ENCODE measurements at places on chromosomes 6 and 20.

DNA sequence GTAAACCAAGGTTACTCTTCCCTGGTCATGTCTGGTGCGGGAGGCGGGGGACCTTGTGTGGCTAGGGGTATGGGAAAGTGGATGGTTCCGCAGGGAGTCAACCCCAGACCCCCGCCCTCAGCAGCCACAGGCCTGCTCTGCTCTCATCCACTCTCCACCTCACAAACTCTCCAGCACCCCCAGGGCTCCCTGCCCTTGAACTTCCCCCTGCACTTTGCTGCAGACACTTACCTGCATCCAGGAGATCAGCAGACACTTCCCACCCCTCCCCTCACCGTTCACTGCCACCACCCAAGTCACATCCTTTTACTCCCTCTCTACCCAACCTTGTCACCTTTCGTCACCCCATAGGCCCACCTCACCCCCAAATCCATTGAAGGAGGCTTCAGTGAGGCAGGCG lies 3.9 kb upstream of the RAET1L start:
- no peak for DNase-seq

GRCh38 chr20:23584434-23585199 lies 16.3 kb upstream of the CST9L start:
- no peak for DNase-seq

DNA sequence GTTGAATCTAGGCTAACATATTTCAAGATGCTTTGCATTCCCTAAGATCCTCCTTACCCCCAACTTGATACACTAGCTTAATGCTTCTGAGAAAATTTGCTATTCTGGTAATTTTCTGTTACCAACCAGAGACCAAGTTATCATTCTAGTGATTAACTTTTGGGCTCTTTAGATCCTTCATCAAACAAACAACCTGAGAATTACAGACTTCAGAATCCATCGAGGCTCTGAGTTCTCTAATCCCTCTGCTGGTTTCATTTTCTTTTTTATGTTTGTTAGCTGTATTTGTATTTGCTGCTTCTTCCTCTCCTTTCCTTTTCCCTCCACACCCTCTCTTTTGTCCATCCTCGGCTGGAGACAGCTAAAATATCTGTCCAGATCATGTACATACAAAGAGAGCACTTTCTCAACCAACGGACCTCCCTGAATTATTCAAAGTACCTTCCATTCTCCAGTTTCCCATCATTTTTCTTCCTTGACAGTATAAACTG lies 98.7 kb upstream of the RIPOR2 start:
- DNase-seq, result peak; percentile 13

DNA sequence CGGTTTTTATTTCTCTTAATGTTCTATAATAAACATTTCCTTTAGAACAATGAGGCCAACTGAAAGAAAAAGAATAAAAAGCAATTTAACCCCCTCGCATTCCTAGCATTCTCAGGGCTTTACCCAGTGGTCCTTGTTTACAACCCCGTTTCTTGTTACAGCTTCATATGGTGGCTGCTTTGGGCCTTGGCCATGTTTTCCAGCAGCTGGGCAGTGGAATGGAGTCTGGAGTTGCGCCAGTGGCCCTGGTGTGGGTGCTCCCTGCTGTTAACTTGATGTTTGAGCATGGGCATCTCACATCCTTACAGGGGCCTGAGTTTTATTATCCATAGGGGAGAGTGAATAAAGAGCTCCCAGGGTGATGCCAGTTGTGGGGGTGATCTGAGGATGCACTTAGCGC lies 18.8 kb downstream of the EFCAB8 start:
- DNase-seq, result no peak

DNA sequence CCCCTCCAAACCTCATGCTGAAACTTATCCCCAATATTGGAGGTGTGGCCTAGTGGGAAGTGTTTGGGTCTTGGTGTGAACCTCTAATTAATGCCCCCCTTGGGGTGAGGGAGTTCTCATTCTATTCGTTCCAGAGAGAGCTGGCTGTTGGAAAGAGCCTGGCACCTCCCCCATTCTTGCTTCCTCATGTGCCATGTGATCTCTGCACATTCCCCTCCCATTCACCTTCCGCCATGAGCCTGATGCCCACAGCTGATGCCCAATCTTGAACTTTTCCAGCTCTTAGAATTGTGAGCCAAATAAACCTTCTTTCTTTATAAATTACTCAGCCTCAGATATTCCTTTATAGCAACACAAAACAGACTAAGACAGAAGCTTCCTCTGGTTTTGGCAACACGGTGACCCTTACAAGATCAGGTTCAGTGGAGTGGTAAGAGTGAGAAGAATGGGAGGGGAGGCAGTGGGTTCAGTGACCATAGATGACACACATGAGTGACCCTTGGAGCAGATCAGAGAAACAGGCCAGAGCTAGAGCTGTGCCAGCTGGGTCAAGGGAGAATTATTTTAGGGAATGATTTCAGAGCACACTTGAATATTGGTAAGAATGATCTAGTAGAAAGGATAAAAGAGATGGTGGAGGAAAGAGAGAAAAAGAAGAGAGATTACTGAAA lies 176.4 kb downstream of the LY86 start:
- DNase-seq, result no peak

- DNase-seq, result no peak
Observed at GRCh38 chr6:131216246-131216645, 81.0 kb downstream of the AKAP7 start.

DNA sequence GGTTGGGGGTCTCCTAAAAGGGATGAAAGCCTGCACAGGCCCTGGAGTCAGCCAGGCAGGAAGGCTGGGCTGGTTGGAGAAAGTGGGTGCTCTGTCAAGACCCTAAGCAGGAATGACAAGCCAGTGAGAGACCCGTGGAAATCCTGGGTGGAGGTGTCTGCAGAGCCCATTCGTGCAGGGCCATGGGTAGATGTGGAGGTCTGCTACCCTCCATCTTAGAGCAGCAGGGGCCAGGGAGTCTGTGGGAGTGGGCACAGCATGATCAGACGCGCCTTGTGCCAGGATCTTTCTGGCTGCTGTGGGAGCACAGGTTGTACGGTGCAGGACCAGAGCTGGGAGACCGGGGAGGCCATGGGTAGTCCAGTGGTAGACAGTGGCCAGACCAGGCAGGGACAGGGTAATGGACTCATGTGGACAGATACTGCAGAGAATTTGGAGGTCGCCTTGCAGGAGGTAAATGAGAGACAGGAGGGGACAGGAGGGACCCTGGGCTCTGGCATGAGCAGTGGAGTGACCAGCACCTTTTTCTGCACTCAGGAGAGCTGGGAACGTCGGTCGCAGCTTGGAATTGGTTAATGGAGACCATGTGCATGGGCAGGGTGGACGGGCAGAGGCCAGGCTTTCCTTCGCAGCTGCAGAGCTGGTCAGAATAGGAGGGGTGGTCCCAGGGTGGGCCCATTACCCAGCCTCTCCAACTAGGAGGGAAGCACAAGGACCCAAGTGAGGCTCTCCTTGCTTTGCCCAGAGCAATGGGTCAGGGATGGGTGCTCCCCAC lies 203.5 kb upstream of the PMEPA1 start:
- DNase-seq, result no peak

GRCh38 chr20:58173930-58174707 lies 54.3 kb downstream of the ANKRD60 start:
- DNase-seq, result no peak

DNA sequence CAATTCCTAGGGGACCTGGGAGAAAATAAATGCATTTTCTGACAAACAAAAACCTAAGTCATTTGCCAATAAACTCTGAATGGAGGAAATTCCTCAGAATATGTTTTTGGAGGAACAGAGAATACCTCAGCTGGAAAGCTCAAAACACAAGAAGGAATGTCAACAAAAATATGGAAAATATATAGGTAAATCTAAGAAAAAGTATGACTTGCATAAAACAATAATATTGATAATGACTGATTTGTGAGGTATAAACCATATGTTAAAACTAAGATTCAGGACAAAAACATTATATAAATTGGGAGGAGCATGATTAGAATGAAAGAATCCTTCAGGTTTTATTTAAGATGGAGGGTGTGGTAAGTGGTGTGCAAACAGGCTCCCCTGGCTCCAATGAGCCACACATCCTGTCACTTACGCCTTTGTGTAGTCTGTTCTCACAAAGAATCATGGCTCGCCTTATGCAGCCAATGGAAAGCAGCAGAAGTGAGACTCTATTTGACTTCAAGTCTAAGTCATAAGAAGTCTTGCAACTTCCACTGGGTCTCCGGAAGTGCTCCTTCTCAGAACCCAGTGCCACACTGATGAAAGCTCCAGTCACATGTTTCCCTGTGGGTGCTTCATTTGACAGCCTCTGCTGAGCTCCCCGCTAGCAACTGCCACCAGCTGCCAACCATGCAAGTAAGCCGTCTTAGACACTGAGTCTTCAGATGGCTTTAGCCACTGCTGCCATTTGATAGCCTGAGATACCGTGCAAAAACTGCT lies 8.1 kb downstream of the CFAP61 start:
- DNase-seq, result peak; percentile 35

- no peak for DNase-seq
Observed at GRCh38 chr6:131917763-131918649, 33.2 kb downstream of the CCN2 start.

- peak; percentile 88 for DNase-seq
Observed at GRCh38 chr6:85470023-85470410, 20.1 kb downstream of the NT5E start.

DNA sequence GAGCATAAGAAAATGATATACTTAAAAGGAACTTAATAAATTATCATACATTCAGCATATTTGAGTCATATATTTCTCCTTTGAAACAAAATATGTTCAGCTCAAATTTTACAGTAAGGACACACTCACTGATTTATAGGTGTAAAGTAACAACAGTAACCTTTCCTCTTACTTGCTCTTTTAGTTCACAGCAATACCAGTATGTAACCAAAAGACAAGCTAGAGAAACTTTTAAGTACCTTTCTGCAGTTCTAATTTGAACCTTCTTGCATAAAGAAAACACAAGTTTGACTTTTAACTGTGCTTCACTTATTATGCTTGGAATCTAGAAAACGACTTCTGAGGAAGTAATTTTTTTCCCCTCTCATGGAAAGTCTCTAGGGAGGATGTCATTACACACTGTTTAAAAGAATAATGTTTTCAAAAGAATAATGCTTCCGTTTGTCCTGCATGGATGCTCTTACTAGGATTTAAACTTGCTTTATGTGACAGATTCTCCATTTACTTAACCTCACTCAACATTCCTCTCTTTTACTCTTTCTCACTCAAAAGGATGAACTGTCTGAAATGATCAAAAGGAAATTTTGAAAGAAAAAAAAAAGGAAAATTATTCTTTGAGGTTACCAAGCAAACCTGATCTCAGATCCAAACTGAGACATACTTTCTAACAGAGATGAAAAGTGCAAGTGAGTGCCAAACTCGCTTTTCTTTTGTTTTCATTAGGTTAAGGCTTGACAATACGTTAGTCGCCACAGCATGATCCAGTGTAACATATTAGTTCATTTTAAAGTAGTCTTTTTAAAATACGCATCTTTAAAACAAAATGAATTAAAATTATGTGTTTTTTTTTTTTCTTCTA lies 22.4 kb upstream of the CALHM6 start:
- no peak for DNase-seq

DNA sequence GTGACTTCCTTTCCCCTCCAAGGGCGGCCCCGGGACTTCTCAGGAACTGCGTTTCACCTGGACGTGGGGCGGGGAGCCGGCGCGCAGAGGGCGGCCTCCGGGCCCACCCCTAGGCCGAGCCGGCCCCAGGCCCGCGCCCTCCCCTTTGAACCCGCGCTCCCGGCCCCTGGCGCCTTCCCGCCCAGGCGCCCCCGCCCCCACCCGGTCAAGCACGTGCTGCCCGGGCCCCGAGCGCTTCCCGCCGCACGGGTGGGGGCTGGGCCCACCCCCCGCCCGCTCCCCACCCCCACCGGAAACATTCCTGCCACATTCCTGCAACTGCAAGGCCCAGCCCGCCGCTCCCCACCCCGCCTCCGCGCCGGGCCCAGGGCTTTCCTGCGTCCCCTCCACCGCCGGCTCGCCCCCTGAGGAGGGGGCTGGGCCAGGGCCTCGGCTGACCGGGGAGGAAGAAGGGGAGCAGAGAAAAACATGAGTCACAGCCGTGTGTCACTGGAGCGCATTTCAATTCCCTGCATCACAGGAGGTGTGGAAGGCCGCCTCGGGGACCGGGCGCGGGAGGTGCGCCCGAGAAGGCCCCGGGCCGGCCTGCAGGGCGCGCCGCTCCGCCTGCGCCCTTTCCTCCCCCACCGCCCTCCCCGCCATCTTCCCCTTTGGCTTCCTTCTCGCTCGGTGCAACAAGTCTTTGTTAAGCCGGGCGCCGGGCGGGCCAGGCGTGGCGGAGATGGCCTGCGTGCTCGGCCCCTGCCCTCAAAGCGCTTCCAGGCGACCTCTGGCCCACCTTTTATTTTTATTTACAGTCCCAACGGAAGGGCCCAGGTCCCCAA lies 1.2 kb upstream of the HMGA1 start:
- DNase-seq, result peak; percentile 19

GRCh38 chr6:3299221-3299620 lies 40.5 kb downstream of the PSMG4 start:
- DNase-seq, result no peak

- DNase-seq, result peak; percentile 14
Observed at GRCh38 chr6:117346142-117346930, 79.4 kb downstream of the ROS1 start.

- no peak for DNase-seq
Observed at GRCh38 chr6:145034664-145035063, 700.7 kb downstream of the EPM2A start.

DNA sequence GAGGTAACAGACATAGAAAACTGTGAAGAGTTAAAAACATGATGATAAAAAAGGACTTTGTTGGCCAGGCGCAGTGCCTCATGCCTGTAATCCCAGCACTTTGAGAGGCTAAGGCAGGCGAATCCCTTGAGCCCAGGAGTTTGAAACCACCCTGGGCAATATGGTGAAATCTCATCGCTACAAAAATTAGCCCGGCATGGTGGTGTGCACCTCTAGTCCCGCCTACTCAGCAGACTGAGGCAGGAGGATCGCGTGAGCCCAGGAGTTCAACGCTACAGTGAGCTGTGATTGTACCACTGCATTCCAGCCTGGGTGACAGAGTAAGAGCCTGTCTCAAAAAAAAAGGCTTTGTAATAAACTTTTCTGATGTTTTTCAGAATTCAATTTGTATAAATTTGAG lies 60.1 kb downstream of the GFOD1 start:
- no peak for DNase-seq

DNA sequence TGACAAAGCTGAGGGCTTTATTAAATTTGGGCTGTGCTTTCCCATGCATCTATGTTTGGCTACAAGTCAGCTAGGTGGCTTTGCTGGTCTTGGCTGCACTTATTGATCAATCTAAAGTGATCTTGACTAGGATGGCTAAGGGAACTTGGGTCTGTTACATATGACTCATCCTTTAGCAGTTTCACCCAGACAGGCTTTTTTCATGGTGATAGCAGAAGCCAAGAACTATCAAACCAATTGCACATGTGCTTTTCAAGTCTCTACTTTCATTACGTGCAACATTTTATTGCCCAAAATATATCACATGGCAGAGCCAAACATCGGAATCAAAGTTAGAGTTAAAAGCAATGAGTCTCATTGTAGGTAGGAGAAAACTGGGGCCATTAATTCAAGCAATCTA lies 626.3 kb downstream of the TENT5A start:
- DNase-seq, result no peak

GRCh38 chr6:106803188-106803587 lies 171.3 kb downstream of the CD24 start:
- no peak for DNase-seq
